NCI-H146 (cell line): ENCODE measurements at places on chromosomes 1 and 21.

GRCh38 chr1:97562081-97562480 is 358.8 kb downstream of the DPYD start:
- DNase-seq: no peak

DNA sequence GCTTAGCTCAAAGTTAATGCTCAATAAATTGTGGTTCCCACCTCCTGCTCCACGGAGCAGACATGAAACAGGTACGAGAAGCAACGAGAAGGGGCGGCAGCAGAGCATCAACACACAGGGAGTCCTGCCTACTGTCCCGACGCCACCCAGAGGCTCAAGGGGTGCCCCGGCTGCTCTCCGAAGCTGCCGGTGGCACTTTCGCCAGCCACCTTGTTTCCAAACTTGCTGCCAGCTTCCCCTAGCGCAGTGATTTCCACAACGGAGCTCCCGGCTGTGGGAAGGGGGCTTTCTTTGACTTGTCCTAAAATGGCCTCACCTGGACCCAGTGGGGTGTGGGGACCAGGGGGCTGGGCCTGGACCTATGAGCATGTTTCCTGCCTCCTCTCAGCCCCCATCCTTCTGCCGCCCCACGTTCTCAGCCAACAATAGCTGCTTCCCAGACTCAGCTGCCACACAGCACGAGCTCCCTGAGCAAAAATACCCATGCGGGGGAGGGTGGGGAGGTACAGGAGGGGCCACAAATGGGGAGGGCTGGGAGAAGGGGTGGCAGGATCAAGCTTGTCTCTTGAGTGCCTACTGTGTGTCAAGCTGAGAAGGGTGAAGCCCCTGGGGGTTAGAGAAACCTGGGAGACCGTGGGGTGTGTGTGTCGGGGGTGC is 35.6 kb upstream of the ECE1 start:
- no peak for DNase-seq

DNA sequence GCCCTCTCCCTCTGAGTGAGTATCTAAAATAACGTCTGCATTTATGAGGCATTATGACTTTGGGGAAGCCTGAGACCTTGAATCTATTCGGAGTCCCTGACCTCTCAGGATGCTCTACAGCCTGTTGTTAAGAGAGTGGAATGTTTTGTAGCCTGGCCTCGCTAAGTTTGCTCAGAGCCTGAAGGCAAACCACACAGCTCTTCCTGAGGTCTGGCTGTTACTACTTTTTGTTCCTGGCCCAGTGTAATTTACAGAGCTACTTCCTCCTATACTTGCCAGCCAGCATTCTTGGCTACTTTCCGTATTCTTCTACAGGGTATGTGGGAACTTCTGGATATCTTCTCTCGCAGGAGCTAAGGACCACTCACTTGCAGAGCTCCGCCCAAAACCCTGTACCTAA is 3.6 kb upstream of the ZMYM4 start:
- no peak for DNase-seq

DNA sequence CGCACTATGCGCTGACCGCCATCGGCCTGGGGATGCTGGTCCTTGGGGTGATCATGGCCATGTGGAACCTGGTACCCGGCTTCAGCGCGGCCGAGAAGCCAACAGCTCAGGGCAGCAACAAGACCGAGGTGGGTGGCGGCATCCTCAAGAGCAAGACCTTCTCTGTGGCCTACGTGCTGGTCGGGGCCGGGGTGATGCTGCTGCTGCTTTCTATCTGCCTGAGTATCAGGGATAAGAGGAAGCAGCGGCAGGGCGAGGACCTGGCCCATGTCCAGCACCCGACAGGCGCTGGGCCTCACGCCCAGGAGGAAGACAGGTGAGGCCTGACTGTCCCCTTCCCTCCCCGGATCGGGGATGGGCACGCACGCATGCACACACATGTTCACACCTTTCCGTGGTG is 31.9 kb upstream of the FHAD1 start:
- DNase-seq: no peak

DNA sequence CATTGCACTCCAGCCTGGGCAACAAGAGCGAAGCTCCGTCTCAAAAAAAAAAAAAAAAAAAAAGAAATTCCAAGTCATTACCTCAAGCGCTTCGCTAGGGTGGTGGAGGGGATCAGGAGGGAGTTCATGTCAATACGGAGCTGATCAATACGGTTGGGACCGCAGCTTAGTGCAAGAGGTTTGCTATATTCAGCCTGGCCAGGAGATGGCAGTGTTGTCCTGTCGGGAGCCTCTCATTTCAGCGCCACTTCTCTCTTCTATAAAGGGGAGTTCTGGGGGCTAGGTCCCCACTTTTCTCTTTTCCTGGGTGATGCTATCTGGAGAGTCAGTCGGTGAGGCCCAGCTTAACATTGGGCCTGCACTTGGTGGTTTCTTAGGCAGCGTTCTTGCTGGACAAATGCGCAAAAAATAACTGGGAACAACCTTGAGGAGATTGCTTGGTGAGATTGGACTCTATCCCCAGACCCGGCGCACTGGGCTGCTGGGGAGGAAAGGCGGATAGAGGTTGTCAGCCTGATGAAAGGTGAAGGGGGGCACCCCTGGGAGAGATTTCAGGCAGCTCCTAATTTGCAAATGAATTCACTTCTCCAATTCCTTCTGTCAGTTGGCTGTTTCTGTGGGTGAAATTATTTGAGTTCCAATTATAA is 40.4 kb downstream of the KIAA0040 start:
- peak; percentile 38 for DNase-seq

DNA sequence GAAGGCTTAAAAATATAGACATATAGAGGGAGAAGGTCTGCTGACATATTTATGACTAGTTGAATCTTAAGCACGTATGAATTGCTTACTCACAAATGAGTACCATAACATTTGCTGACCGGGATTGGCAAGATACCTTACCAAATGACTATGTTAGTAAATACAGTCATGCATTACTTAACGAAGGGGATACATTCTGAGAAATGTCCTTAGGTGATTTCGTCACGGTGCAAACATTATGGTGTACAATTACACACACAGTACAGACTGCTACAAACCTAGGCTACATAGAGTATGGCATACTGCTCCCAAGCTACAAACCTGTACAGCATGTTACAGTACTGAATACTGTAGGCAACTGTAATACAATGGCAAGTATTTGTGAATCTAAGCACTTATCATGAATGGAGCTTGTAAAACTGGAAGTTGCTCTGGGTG is 19.4 kb upstream of the UBE2U start:
- DNase-seq: no peak

DNA sequence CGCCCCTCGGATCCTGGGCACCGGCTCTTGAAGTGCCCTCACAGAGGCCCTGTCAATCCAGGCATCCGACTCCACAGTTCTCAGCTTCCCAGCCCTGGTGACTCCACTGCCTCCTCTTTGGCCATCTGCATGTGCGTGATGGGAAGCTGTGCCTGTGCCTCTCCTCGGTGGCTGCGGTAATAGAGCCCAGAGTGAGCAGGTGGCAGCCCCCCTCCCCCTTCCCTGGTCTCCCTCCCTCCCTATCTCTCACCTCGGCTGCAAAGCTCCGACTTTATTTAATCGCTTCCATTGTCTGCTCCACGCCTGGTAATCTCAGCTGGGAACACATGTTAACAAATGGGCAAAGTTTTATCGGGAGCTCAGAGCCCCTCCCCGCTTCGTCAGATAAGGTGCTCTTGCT is 91.9 kb downstream of the IGSF21 start:
- no peak for DNase-seq

- DNase-seq: no peak
Measured at GRCh38 chr1:14055442-14056223, 355.6 kb downstream of the PRDM2 start.

DNA sequence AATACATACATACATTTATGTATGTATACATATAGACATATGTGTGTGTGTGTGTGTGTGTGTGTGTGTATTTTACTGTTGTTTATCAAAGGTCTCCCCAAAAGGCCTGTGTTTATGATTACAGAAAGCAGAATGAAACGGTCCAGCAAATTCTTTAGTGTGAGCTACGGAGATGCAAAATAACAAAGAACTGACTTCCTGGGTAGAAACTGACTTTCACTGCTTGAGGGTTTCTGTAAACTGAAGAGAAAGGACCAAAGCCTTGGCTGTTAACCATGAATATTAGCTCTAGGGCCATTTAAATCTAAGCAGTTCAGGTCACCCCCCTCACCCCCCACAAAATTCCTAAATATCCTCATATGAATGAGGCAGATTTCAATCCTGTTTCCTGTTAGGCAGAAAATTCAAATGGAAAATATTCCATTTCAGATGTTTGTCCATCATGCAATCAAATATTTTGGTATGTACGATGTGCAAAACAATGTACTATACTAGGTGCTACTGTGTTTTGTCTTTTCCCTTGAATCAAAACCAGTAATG is 213.2 kb downstream of the TGFB2 start:
- no peak for DNase-seq

- peak; percentile 71 for DNase-seq
Measured at GRCh38 chr1:68321084-68321685, 88.9 kb upstream of the WLS start.

GRCh38 chr1:210855440-210855839 is 278.5 kb downstream of the KCNH1 start:
- no peak for DNase-seq

DNA sequence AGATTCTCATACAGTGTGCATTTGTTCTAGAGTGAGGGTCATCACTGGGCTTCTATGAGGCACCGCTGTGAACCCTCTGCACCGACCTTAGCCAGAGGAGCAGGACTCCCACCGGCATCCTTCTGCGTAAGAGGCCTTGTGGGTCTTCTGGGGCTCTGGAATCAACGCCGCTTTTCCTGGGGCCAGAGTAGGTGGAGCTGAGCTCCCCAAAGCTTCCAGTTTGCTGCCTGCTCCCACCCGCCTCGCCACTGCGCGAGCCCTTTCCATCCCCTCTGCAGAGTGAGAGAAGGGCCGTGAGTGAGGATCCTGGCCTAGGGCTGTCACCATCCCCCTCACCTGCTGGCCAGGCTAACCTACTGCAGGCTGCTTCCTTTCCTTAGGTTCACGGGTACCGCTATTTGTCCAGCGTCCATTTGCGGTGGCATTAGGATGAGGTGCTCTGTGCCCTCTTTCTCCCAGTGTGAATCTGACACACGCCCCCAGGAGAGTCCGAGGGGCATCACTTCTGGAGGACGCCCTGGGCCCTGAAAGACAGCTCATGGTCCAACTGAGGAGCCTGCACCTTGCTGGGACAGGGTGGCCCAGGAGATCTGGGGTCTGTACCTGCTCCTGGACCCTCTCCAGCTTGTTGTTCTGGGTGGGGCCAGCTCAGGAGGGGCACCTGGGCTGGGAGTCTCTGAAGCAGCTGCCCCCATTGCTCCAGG is 36.2 kb downstream of the UMODL1 start:
- no peak for DNase-seq

DNA sequence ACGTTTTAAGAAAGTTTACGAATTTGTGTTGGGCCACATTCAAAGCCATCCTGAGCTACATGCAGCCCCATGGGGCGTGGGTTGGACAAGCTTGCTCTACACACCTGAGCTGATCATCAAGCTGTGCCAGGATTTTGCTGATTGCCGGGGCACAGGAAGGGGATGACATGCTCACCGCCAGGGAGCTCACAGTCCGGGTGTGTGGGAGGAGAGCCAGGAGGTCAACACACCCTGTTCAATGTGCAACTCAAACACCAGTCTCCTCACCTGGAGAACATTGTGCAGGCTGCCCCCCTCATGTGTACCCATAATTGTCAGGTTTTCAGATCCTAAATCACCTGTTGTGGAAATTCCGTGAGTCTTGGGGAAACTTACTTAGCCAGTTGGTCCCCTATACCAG is 969 bp downstream of the CYP4A11 start:
- no peak for DNase-seq
